Colonic mucosa (tissue), 4 donors: ENCODE measurements at places on chromosomes 1 and 21. TPM values are rescaled to one million over a fixed set of nuclear protein-coding genes. Genes with fewer than 3 reads are reported as not detected.

GRCh38 chr1:156135930-156136871, 17.2 kb upstream of the SEMA4A start:
- H3K4me3 ChIP-seq, result no peak overlapping the region
- peaks cover 52% of the 10 kb centered on the region for H3K36me3 ChIP-seq
- H3K27ac ChIP-seq, result no peak overlapping the region
- H3K4me1 ChIP-seq, result no peaks in the 10 kb centered on the region
- H3K27me3 ChIP-seq, result no peaks in the 10 kb centered on the region
- no peak for DNase-seq

RORC gene
- total RNA-seq, result 27.7 TPM

CPT2 gene
- 66.1 TPM for total RNA-seq

GRCh38 chr1:228835911-228836310, 100.6 kb downstream of the RHOU start:
- H3K27me3 ChIP-seq, result no peaks in the 10 kb centered on the region
- H3K4me1 ChIP-seq, result peaks cover 18% of the 10 kb centered on the region
- H3K4me3 ChIP-seq, result no peak overlapping the region
- no peaks in the 10 kb centered on the region for H3K36me3 ChIP-seq
- peak overlapping the region; percentile 65 for H3K27ac ChIP-seq

DNA sequence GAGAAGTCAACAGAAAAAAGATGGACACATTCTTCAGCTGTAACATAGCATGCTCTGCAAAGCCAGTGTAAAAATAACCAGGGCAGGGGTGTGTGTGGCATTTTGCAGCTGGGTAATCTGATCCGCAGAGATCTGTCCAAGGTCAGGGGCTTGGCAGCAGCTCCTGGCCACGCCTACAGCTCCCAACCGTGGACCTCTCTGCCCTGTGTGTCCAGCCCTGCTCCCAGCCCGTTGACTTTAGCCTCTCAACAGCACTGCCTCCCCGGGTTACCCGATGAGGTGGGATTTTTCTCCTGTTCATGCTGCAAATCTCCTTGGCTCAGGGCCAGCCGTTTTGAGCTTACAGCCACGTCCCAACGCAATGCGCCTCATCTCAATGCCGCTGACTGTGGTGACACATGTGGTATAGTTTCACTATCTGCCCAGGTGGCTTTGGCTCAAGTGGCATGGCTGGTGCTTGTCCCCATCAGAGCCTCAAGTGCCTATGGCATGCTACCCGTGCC, 68.1 kb downstream of the VWA5B1 start:
- H3K4me3 ChIP-seq, result no peak overlapping the region
- H3K4me1 ChIP-seq, result peaks cover 4% of the 10 kb centered on the region
- peak overlapping the region; percentile 22 for H3K27ac ChIP-seq

GRCh38 chr1:47554901-47555300, 117.1 kb downstream of the FOXD2 start:
- H3K27ac ChIP-seq, result peak overlapping the region; percentile 69
- H3K27me3 ChIP-seq, result no peaks in the 10 kb centered on the region
- no peaks in the 10 kb centered on the region for H3K36me3 ChIP-seq
- no peak overlapping the region for H3K4me3 ChIP-seq
- H3K4me1 ChIP-seq, result peaks cover 3% of the 10 kb centered on the region

GRCh38 chr1:206654828-206655227, 19.5 kb downstream of the DYRK3 start:
- H3K27me3 ChIP-seq, result no peaks in the 10 kb centered on the region
- no peak overlapping the region for H3K27ac ChIP-seq
- no peak overlapping the region for H3K4me3 ChIP-seq
- H3K36me3 ChIP-seq, result no peaks in the 10 kb centered on the region

DNA sequence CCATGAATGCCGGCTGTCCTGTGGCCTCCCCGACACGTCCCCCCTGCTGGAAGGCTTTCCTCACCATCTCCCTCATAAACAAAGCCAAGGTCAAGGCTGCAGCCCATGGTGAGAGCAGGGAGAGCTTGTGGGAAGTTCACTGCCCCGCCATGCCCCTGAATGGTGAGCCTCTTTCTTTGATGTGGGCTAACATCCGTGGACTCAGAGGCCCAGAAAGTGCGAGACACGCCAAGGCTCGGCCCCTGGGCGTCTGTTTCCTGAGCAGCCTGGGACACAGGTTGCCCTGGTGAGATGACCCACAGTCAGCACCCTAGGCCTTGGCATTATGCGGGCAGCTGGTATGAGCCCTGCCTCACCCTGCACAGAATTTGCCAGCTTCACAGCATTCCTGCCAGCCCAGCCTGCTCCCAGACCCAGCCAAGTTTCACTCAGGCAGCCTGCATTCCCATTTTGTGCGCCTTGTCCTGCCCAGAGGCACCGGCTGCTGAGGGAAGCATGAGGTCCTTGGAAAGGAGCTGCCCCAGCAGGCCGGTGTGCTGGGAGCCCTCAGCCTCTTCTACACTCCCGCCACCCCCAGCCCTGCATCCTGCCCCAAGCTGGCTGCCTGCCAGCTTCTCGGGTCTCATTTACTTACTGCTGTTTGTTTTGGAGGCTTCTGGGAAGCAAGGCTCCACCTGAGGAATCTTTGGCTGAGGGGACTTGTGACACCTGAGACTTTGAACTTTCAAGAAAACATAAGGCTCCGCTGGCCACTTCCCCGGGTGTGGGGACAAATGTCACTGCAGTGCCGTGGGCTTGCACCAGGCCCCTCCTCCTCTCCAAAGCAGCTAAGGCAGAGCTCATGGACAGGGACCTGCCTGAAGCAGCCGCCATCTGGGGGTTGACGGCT, 31.9 kb downstream of the NEK2 start:
- peak overlapping the region; percentile 48 for H3K27ac ChIP-seq
- H3K27me3 ChIP-seq, result no peaks in the 10 kb centered on the region
- peak; percentile 85 for DNase-seq
- H3K4me1 ChIP-seq, result no peaks in the 10 kb centered on the region

CDCA8 gene
- 44.5 TPM for total RNA-seq

AMY1A gene
- not detected for total RNA-seq

DNA sequence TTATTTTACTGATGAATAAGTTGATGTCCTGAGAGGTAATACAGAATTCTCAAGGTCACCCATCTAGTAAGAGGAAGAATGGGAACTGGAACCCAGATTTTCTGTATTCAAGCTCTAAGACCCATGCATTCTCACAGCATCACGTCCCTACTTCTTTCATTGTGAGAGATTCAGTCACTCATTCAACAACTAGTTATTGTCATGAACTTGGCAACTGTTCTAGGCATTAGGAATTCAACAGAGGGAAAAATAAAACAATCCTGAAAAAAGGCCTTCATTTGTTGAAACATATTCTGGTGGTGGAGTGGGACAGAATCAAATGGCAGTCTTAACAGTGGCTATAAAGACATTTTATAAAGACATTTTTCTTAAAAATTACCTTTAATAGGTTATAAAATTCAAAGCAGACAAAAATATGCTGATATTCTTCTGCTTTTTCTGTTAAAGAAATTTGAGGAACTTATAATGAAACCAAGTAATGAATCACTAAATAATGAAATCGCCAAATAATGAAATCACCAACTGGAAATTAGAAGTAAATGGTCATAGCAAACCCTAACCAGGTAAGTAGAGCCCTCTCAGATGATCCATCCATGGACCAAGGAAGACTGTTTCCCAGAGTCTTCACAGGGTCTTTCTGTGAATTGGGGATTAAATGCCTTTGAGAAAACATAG, 136.5 kb upstream of the DPYD start:
- H3K36me3 ChIP-seq, result no peaks in the 10 kb centered on the region
- no peak overlapping the region for H3K4me3 ChIP-seq
- peaks cover 16% of the 10 kb centered on the region for H3K27me3 ChIP-seq
- DNase-seq, result no peak
- H3K27ac ChIP-seq, result no peak overlapping the region

DNA sequence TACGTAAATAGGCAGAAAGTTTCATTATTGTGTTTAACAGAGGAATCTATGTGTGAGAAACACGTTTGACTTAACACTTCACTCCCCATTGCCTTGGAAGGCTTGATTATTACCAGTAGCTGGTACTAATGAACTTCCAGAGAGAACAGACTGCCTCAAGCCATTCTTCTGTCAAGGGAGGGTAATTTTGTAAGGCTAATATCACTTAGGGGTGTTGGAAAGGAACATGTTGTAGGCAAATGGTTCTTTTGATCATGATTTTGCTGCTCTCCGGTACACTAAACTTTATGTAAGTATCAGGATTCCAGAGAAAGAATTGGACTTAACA, 1.8 kb downstream of the LAMC1 start:
- peak overlapping the region; percentile 69 for H3K4me3 ChIP-seq
- H3K4me1 ChIP-seq, result no peaks in the 10 kb centered on the region
- H3K27me3 ChIP-seq, result no peaks in the 10 kb centered on the region
- peak overlapping the region; percentile 91 for H3K27ac ChIP-seq
- H3K36me3 ChIP-seq, result no peaks in the 10 kb centered on the region
- DNase-seq, result no peak

ELAPOR1 gene
- total RNA-seq, result 163 TPM

DNA sequence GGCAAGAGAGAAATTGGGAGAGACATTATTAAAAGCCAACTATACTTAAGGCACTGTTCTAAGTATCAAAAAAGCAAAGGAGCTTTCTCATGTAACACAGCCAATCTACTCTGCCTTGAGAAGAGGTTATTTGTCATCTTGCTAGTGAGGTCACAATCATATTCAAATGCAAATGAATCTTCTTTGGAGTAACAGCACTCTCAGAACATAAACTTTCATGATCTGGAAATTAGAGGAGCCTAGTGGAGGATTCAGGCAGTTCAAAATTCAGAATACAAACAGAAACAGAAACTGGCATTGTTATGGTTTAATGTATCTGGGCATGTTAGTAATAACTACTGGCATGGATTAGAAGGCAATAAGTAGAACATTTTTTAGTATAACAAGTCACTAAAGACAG, 57.4 kb downstream of the ARID4B start:
- no peaks in the 10 kb centered on the region for H3K36me3 ChIP-seq
- H3K4me3 ChIP-seq, result no peak overlapping the region
- no peak for DNase-seq
- H3K27ac ChIP-seq, result no peak overlapping the region
- no peaks in the 10 kb centered on the region for H3K27me3 ChIP-seq

DNA sequence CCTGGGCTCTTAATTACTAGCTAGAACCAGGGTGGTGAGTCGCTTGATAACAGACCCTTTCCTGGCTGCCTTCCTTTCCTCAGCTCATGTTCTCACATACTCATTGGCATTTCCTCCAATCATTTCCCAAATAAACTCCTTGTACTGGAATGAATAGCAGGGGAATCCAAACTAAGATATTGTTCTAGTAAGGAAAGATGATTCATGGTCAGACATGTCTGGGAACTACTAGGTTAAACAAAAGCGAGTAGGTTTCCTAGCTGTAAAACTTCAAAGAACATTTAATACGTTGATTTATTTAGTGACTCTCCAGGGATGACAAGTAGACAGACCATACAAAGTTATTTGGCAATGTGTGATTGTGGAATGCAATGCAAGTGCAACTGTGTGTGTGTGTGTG, 121.2 kb upstream of the KCNJ6 start:
- no peak for DNase-seq
- H3K27ac ChIP-seq, result no peak overlapping the region
- no peaks in the 10 kb centered on the region for H3K36me3 ChIP-seq
- no peaks in the 10 kb centered on the region for H3K4me1 ChIP-seq

C1orf74 gene
- 2.2 TPM for total RNA-seq

IL19 gene
- not detected for total RNA-seq

DNA sequence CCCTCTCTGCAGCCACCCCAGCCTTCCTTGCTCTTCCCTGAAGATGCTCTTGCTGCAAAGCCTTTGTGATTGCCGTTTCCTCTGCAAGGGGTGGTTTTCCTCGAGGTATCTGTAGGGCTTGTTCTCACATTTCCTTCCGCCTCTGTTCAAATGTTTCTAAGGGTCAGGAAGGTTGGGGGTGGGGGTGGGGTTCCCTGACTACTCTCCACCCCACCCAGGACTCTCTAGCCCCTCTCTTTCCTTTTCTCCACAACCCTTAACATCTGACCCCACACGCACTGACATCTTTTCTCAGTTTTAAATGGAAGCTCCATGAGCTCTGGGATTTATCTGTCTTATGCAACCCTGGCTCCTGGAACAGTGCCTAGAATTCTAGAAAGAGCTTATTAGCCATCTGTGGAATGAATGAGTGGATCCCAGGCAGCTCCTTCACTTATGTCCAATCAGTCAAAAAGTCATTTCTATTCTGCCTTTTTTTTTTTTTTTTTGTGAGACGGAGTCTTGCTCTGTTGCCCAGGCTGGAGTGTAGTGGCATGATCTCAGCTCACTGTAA, 27.3 kb upstream of the ZNF362 start:
- H3K4me1 ChIP-seq, result no peaks in the 10 kb centered on the region
- DNase-seq, result peak; percentile 41
- no peaks in the 10 kb centered on the region for H3K27me3 ChIP-seq
- H3K4me3 ChIP-seq, result no peak overlapping the region
- no peak overlapping the region for H3K27ac ChIP-seq
